NCI-H1436 treated with DMSO at 0.1 percent for 48 hours (cell line): ENCODE measurements at places on chromosomes 13 and 19.

DNA sequence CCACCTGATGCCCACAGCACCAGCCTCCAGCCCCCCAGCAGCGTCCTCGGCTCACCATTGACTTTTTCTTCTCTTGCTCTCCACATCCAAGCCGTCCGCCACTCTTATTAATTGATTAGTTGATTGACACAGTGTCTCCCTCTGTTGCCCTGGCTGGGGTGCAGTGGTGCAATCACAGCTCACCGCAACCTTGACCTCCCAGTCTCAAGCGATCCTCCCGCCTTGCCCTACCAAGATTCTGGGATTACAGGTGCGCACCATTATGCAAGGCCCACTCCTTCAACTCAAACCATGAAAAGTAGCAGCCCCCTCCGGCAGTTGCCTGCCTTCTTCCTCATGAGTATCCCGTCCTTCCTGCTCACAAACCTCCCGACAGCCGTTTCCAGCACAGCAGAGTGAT is 921 bp upstream of the TEX29 start:
- no peak for DNase-seq

GRCh38 chr19:45097776-45098520 is 5.0 kb downstream of the PPP1R37 start:
- DNase-seq, result no peak

DNA sequence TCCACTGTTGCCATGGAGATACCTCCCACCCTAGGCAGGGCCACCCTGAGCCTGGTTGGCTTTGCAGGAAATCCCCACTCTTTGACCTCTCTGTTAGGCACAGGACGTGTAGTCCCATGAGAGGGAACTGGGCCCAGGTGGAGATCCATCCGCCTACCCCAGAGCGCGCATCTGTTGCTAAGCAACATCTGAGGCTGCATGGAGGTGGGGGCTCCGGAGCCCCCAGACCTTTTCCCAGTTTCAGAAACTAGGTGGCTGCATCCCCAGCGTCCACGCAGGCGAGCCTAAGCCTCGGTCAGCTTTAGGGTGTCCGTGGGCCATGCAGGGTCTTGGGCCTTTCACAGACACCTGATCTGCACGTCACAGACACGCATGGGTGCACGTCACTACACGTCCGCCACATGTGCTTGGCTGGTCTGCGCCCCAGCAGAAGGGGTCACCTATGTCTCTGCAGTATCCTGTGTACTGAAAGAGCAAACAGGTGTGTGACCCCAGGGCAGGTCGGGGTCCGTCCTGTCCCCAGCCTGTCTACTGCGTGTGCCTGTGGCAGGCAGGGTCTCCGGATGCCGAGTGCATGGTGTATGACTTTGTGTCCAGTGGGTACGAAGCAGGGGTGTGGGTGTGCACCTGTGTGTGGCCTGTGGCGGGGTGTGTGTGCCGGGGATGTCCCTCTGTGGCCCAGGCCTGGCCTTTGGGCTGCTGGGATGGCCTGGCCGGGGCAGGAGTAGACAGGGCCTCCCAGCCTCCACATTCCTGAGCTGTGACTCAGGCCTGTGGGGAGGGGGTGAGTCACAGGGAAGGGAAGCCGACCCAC is 4.1 kb upstream of the CIRBP start:
- no peak for DNase-seq

DNA sequence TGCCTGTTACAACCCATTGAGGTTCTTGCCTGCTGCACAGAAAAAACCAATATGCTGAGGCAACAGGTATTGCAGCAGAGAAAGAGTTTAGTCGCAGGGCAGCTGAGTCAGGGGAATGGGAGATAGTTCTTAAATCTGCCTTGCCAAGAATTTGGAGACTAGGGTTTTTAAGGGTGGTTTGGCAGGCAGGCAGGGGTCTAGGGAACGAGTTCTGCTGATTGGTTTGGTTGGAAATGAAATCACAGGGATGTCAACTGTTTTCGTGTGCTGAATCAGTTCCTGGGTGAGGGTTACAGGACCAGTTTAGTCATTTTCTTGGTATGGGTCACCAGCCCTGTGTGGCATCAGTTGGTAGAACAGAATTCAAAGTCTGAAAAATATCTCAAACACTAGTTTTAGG is 36.6 kb downstream of the PDS5B start:
- no peak for DNase-seq

GRCh38 chr19:33388231-33388724 is 14.8 kb downstream of the CEBPG start:
- DNase-seq, result no peak

DNA sequence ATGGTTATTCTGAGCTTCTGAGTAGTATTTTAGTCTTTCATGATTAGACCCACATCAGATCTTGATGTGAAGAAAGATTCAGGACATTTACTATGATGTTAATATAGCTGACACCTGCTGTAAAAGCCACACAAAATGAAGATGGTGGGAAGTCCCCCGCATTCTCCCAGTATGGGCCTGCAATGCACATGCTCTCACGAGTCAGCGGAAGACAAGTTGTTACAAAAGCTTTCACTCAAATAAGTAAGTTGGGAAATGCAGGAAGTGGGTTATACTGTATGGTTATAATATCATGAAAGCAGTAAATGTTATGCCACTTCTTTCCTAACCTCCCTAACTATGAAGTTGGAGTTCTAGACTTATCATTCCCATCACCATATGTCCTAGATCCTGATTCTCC is 171.9 kb downstream of the KLF5 start:
- DNase-seq, result no peak

DNA sequence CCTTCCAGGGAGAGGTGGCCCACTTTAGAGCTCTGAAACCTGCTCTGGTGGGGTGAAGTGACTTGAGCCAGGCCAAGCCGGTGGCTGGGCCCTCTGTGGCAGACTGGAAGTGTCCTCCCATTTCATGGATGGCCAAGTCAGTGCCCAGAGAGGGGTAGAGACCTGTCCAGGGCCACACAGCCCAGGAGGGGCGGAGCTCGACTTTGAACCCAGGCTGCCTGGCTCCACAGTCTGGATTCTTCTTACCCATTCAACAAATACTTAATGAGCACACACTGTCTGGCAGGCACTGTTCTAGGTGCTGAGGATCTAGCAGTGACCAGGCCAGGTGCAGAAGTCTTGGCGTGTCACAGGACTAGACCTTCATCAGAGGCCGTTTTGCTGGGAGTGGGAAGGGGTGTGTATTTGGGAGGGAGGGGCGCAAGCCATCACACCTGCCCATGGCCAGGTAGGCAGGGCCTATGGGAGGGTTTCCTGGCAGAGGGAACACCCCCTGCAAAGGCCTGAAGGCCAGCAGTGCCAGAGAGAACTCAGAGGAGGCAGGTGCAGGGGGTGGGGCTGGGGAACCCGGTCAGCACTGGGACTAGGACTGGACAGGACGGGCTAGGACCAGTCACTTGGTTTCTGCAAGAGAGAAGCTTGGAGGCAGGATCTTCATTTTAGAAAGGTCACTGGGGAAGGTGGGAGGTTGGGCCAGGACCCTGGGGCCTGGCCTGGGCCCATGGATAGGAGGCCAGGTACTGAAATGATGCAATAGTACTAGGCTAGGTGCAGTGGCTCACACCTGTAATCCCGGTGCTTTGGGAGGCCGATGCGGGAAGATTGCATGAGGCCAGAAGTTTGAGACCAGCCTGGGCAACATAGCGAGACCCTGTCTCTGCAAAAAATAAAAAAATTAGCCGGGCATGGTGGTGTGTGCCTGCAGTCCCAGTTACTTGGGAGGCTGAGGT is 31.8 kb downstream of the DNM2 start:
- no peak for DNase-seq

GRCh38 chr13:60152904-60153303 is 10.8 kb downstream of the DIAPH3 start:
- DNase-seq, result no peak

DNA sequence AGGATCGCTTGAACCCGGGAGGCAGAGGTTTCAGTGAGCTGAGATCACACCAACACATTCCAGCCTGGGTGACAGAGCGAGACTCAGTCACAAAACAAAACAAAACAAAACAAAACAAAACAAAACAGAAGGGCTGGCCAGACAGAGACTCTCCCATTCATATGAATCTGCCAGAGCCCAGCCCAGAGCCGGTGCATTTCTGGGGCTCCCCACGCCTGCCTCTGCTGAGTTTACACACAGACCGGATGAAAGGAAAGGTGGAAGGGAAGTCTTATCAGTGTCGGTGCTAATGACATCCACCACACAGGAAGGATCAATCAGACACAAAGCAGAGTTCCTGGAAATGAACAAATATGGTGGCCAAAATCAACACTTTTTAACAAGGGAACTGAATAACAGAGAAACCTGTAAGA is 6.8 kb downstream of the TRAPPC6A start:
- no peak for DNase-seq

- DNase-seq, result no peak
Measured at GRCh38 chr13:75725736-75726135, 89.6 kb downstream of the LMO7 start.

DNA sequence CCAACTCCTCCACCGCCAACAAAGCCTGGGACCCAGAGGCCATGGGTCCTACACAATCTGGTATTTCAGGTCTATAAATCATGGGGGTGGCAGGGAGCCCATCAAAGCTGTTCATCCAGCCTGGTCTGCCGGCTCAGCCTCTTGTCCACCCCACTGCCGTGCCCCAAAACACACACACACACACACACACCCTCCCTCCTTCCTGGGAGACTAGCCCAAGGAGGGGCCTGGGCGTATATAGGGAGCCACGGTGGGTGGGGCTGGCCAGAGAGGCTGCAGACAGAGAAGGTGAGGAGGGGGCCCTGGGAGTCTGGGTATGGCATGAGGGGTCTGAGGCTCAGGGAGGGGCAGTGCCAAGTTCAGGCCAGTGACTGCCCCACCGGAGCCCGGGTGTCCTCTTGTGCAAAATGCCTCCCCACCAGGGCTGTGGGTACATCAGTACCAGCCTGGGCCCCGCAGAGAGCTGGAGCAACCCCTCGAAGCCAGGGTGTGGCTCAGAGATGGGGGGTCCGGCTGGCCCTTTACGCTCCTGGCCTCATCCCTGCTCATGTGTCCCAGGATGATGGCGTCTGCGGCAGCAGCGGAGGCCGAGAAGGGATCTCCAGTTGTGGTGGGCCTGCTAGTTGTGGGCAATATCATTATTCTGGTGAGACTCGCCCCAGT is at the start of gene UPK1A:
TSS of gene UPK1A (plus strand) at position 267 of the 663 bp plus-strand sequence. CDS start at position 563, 296 bp downstream.
- no peak for DNase-seq

- no peak for DNase-seq
Measured at GRCh38 chr13:113929628-113930615, 44.0 kb downstream of the C13orf46 start.
